ENCODE measurements at places on chromosomes 6 and 20.

GRCh38 chr6:83505356-83505755 is 7.0 kb upstream of the PRSS35 start:
- H3K27me3 ChIP-seq, result peaks cover 1% of the 10 kb centered on the region
- H3K27ac ChIP-seq, result no peak overlapping the region
- no peak overlapping the region for H3K4me3 ChIP-seq
- H3K4me1 ChIP-seq, result no peaks in the 10 kb centered on the region
- H3K36me3 ChIP-seq, result no peaks in the 10 kb centered on the region

DNA sequence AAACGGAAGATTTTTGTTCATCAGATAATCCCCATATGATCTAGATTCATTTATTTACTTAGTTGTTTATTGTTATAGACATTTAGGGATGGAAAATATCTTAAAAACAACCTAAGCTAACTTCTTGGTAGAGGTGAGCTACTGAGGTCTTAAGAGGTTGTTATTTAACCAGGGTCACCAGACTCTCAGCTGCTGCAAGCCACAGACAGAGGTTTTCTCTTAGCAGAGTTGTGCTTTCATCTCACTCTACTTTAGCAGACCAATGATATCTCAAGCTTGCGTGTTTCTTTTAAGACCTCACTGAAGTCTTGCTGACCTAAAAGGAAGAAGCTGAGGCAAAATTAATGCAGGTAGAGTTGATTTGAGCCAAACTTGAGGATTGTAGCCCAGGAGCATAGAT is 43.6 kb downstream of the NCOA7 start:
- H3K4me1 ChIP-seq, result peaks cover 53% of the 10 kb centered on the region
- peaks cover 15% of the 10 kb centered on the region for H3K36me3 ChIP-seq
- no peak overlapping the region for H3K4me3 ChIP-seq
- H3K27me3 ChIP-seq, result no peaks in the 10 kb centered on the region
- H3K27ac ChIP-seq, result peak overlapping the region; percentile 11
- no peak for DNase-seq

DNA sequence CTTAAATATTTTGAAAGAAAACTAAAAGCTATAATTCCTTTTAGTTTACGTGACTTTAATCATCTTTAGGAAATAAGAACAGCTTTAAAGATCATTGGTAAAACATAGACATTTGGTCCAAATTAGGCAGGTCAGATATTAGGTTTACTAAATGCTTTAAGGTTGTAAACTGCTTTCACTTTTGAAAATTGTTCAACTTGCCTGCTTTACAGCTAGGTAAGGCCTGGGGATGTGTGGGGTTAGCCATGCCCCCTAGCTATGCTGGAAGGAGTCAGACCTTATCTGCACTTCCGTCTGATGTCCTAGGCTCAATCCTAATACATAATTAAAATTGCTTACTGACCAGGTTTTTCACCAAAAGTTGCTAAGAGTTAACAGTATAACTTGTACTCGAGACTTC is 30.5 kb upstream of the TPD52L1 start:
- H3K27me3 ChIP-seq, result peaks cover 6% of the 10 kb centered on the region
- DNase-seq, result no peak
- H3K27ac ChIP-seq, result no peak overlapping the region

DNA sequence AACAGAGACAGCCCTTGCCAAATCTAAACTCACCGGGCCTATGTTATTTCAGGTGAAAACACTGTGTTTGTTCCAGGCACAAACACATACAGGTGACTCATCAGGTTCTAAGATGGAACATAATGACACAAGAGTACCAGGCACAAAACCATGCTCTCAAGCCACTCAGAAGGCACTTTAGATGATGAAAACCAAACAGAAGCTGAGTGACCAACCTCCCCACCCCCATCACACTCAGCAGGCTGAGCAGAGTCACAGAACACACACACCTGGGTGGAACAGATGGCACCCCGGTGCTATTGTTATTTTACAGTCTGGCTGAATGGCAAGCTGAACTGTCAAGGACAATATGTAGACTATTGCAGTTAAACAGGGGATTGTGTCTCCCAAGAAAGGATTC is 20.6 kb upstream of the NKX2-2 start:
- no peak overlapping the region for H3K27ac ChIP-seq
- no peak for DNase-seq
- H3K4me3 ChIP-seq, result no peak overlapping the region
- peaks cover 27% of the 10 kb centered on the region for H3K27me3 ChIP-seq

- H3K27ac ChIP-seq, result no peak overlapping the region
- no peak for DNase-seq
- no peaks in the 10 kb centered on the region for H3K27me3 ChIP-seq
- H3K4me3 ChIP-seq, result no peak overlapping the region
- peaks cover 24% of the 10 kb centered on the region for H3K4me1 ChIP-seq
- peaks cover 31% of the 10 kb centered on the region for H3K36me3 ChIP-seq
Measured at GRCh38 chr6:89986650-89987074, 92.4 kb downstream of the GJA10 start.

DNA sequence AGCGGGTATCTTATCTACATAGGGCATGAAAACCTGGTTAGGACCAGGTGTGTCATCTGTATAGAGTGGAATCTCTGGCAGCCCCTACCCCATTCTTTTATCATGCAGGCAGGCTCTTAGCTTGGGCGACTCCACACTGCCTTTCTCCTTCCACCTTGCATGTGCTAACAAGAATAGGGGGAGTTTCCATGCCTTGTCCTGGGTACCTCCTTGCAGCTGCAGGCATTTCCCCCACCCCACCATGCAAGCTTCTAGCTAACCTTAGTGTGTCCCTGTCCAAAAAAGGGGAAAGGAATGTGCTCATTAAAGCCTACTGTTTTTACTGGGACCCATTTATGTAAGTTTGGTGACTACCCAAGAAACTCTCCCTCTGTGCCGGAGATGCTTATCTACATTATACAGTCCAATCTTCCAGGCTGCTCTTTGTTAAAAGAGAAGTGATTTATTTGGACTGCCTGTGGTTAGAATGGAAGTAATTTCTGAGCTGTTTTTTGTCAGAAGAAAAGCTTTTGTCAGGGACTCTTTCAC is 10.5 kb upstream of the CEP43 start:
- DNase-seq, result no peak
- no peak overlapping the region for H3K27ac ChIP-seq
- peaks cover 40% of the 10 kb centered on the region for H3K36me3 ChIP-seq

DNA sequence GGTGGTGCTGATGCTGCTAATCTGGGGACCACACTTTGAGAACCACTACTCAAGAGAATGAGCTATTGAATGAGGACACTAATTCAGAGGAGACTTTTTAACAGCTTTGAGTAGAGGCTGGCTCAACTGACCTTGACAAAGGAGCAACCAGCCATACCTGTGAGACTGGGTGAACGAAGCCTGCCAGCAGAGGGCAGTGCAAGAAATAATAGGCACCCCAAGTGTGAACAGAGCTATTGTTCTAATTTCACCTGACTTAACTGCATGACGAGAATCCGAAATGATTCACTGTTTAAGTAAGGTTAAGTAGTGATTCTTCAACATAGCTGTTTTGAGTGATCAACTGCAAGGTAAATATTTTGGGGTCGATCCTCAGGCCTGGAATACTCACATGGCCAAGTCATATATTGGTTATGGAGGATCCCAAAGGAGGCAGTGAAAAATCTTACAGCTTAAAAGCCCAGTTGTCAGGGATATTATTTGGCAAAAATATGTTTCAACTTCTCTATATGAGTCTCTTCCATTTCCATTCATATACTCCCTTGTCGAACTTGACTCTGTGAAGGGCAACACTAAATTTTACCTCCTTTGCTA is 550.5 kb upstream of the MARCKS start:
- DNase-seq, result peak; percentile 49
- H3K27me3 ChIP-seq, result no peaks in the 10 kb centered on the region
- no peak overlapping the region for H3K4me3 ChIP-seq
- H3K36me3 ChIP-seq, result no peaks in the 10 kb centered on the region
- H3K27ac ChIP-seq, result no peak overlapping the region
- H3K4me1 ChIP-seq, result no peaks in the 10 kb centered on the region

DNA sequence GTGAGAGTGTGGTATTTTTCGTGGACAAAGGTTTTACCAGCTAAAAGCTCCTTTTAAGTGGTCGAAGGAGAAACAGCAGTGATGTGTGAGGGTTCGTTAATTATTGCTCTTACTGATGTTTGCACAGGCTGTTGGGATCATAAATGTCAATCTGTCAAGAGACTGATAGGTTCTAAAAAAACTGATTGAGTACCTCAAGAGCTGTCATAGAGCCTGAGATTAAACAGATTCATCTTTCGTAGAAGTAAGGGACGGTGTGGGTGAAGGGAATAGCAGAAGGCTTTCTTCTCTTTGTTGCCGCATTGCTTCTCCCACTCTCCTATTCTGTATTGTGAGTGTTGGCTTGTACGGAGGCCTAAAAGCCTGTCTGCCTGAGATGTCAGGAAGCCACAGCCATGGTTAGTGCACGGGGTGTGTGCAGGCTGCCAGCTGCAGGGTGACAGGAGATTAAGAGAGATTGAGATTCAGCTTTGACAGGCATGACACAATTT is 291.0 kb downstream of the ZFAND3 start:
- H3K27me3 ChIP-seq, result no peaks in the 10 kb centered on the region
- H3K4me1 ChIP-seq, result peaks cover 8% of the 10 kb centered on the region
- no peak overlapping the region for H3K4me3 ChIP-seq

- H3K4me3 ChIP-seq, result no peak overlapping the region
- peaks cover 29% of the 10 kb centered on the region for H3K4me1 ChIP-seq
- no peak overlapping the region for H3K27ac ChIP-seq
- no peak for DNase-seq
Measured at GRCh38 chr6:105800871-105801270, 285.3 kb upstream of the PRDM1 start.

GRCh38 chr20:47406849-47407682 is 50.6 kb upstream of the ZMYND8 start:
- H3K36me3 ChIP-seq, result no peaks in the 10 kb centered on the region
- peaks cover 6% of the 10 kb centered on the region for H3K4me1 ChIP-seq
- no peak overlapping the region for H3K4me3 ChIP-seq
- H3K27ac ChIP-seq, result no peak overlapping the region

DNA sequence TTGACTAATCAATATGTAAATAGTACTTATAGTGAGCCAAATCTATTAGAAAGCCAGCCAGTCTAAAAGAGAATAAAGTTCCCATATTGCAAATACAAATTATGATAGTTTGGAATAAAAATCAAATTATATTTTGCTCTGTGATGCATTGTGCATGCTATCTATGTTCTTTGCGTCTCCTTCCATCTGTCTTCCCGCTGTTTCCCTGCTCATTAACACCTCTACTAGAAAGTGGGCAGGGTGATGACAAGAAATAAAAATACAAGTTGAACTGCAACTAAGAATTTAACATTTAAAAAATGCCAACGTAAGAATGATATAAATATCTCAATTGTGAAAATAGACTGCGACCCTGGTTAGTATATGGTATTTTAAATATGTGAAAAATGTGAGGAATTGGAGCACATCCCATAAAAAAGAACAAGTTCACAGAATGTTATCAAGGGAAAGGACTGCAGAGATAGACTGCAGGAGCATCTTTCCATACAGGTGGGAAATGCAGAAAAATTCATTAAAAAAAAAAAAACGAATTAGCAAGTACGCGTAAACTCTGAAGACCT is 157.6 kb upstream of the PDE7B start:
- no peak overlapping the region for H3K4me3 ChIP-seq
- H3K27me3 ChIP-seq, result peaks cover 15% of the 10 kb centered on the region
- no peaks in the 10 kb centered on the region for H3K36me3 ChIP-seq
- no peak overlapping the region for H3K27ac ChIP-seq

DNA sequence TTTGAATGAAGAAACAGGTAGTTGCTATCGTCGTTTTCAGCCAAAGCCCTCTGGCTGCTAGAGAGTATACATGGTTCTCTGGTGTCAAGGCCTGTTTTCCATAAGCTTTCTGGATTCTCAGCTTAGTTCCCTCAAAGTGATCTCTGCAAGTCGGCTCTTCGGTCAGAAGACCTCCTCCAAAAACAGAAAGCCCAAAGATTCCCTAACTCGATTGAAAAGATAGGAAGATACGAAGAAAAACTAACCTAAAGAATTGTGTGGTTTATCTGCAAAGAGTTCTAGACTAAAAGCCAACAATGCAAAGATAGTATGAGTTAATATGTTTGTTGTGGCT is 545 bp upstream of the ASCC3 start:
- peaks cover 3% of the 10 kb centered on the region for H3K27me3 ChIP-seq
- peak overlapping the region; percentile 99 for H3K27ac ChIP-seq

DNA sequence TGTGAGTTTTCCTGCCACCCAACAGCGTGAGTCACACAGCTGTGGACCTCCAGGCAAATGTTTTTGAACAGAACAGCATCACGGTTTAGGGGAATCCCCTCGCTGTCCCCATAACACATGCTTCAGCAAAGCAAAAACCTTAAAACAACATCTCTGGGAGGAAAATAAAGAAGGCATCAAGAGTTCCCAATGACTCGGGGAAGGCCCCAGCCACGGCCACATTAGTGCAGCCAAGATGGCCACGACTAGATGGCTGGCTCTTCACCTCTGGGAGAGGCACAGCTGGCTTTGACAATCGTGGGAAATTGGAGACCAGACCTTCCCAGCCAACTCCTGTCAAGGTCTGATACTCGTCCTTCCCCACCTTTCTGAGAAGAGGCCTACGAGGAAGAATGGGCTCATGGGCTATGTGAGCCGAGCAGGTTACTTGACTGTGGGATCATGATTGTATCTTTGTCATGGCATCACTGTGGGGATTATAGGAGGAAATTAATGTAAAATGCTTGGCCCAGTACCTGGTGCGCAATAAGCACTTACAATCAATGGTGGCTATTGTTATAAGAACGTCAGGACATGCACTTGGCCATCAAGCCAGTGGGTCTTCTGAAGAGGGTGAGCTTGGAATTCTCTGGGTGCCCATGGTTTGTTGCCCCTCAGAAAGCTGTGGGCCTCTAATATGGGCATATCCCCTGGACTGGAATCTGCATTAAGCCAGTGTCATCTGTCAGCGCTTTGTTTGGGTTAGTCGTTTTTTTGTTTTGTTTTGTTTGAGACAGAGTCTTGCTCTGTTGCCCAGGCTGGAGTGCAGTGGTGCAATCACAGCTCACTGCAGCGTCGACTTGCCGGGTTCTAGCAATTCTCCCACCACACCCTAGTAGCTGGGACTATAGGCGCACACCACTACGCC is 43.6 kb downstream of the FGD2 start:
- peaks cover 33% of the 10 kb centered on the region for H3K36me3 ChIP-seq
- peak; percentile 80 for DNase-seq
- peak overlapping the region; percentile 99 for H3K27ac ChIP-seq
- H3K27me3 ChIP-seq, result no peaks in the 10 kb centered on the region
- peak overlapping the region; percentile 88 for H3K4me3 ChIP-seq

DNA sequence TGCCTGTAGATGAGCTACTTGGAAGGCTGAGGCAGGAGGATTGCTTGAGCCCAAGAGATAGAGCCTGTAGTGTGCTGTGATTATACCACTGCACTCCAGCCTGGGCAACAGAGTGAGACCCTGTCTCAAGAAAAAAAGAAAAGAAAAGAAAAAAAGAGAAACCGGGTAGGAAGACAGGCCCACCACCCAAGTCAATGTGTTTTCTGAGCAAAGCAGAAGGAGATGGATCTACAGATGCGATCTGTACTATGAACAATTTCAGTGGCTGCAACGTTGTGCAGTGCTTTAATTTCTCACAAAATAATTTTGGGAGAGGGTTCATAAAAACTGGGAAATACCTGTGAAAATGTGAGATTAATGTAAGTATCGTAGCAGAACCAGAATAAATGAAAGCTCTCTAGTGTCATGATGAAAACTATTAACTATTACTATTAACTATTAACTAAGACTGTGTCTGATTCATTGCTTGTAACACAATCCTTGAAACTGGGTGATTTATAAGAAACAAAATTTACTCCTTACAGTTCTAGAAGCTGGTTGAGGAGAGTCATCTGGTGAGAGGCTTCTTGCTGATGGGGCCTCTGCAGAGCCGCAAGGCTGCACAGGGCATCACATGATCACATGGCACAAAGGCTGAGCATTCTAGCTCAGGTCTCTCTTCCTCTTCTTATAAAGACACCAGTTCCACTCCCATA is 233.1 kb upstream of the ZNF217 start:
- H3K27me3 ChIP-seq, result no peaks in the 10 kb centered on the region
- DNase-seq, result no peak
- peaks cover 3% of the 10 kb centered on the region for H3K36me3 ChIP-seq

GRCh38 chr20:46420878-46421277 is 14.5 kb upstream of the ELMO2 start:
- DNase-seq, result no peak
- no peak overlapping the region for H3K27ac ChIP-seq
- no peak overlapping the region for H3K4me3 ChIP-seq
- H3K36me3 ChIP-seq, result no peaks in the 10 kb centered on the region
